DMS153 (cell line): ENCODE measurements at places on chromosomes 2 and 18.

GRCh38 chr2:86825036-86825692 lies 34.5 kb upstream of the CD8A start:
- DNase-seq, result no peak

- no peak for DNase-seq
These were observed 50.8 kb downstream of the EPG5 start for GRCh38 chr18:45916302-45916701.

DNA sequence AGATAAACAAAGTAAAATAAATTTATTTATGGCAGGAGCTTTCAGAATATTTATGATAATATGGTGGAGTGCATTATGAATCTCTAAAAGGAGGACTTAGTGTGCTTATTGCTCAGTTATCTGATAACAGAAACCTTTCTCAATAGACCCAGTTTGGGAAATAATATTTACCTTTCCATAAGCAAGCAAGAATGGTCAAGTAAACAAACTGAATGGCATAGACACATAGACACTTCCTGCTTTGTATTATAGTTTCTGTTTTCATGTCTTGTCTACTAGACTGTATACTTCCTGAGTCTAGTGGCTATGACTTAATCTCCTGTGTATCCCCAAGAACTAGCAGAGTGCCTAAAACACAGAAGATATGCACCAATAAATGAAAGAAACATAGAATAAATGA lies 87.8 kb downstream of the UPP2 start:
- peak; percentile 68 for DNase-seq

GRCh38 chr2:106339609-106340008 lies 128.6 kb downstream of the RGPD3 start:
- no peak for DNase-seq

- no peak for DNase-seq
These were observed 40.9 kb downstream of the CENPO start for GRCh38 chr2:24833821-24834732.

GRCh38 chr2:154097833-154098398 lies 226.2 kb downstream of the GALNT13 start:
- no peak for DNase-seq

DNA sequence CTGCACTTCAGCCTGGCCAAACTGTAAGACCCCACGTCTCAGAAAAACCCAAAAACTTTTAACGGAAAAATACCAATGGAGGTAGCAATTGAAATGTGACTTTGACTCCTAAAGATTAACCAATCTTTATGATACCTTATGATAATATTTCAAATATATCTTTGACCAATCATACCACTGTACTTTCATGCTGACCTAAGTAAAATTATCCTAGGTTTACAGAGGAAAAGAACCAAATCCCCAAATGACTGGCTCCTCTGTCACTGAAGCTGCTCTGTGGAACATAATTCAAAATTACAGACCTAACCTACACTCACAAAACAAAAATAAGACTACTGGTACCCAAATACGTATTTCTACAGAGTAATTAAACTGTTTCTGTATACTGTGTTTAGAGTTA lies 7.7 kb upstream of the STPG4 start:
- DNase-seq, result no peak

- no peak for DNase-seq
These were observed 77.9 kb downstream of the MCFD2 start for GRCh38 chr2:46837704-46838103.

DNA sequence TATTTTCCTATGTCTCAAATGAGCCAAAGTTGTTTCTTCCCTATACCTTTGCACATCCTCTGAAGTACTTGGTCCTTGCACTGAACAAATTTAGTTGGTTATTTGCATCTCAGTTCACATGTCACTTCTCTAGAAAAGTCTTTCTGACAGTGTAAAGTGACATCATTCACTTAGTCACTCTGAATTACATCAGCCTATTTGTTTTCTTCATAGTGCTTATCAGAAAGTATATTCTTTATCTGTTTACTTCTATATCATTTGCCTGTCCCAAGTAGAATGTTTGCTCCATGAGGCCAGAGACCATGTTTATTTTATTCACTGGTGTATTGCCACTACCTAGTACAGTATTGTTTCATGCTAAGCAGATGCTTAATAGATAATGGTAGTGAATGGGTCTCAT lies 173.7 kb downstream of the HNMT start:
- no peak for DNase-seq

DNA sequence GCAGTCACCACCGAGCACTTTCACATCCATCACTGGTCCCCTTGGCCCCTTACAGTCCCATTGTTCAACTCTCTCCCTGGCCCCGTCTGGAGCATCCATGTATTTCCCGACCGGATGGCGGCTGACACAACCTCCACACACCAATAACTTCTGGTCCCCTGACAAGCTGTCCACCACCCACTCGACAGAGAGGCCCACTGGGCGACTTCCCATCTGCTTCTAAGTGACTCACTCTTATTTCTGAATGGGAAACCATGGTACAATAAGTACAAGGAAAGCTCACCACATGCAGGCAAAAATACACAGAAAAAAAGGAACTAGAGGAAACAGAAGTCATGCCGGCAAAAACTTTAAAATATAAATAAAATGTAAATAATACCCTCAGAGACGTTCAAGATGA lies 82.9 kb upstream of the RAB12 start:
- no peak for DNase-seq
